Hematopoietic multipotent progenitor cell treated with erythropoietin and hydrocortisone succinate and interleukin-3 and kit ligand, for 4 days (in vitro differentiated cells): ENCODE measurements at places on chromosomes 5 and 9.

GRCh38 chr5:91194824-91195381, 188.2 kb downstream of the ARRDC3 start:
- no peak for DNase-seq

DNA sequence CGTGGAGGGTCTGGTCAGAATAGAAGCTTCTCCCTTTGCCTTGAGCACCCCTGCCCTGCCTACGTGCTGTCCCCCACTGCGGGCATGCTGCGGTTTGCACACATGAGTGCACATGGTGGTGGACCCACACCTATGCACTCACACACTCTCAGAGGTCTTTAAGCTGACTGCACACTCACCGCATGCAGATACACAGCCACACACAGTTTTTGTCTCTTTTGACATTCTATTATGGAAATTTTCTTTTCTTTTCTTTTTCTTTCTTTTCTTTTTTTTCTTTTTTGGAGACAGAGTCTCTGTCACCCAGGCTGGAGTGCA, 584 bp upstream of the ARID3C start:
- DNase-seq: no peak

- DNase-seq: no peak
Observed at GRCh38 chr5:40080191-40080590, 599.5 kb upstream of the PTGER4 start.

DNA sequence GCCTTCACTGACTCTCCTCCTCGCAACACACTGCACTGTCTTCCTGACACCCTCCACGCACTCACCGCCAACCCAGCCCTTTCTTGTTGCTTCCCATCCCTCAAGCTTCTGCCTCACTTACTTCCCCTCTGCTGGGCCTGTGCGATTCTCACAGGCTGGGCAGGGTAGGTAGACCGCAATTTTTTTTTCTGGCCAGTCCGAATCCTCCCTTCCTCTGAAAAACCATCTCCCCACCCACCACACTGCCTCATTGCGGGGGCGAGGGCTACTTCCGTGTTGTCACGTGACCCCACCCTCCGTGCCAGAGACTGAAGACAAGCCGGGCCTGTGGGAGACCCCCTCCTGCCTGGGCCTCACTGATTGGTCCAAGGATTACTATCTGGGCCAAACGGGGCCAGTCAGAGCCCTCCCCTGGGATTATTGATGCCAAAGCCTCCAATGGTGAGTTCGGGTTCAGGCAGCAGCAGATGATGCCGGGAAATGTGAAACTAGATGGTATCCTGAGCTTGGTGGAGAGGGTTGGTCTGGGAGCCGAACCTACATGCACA, 73.1 kb downstream of the STK10 start:
- peak; percentile 99 for DNase-seq

DNA sequence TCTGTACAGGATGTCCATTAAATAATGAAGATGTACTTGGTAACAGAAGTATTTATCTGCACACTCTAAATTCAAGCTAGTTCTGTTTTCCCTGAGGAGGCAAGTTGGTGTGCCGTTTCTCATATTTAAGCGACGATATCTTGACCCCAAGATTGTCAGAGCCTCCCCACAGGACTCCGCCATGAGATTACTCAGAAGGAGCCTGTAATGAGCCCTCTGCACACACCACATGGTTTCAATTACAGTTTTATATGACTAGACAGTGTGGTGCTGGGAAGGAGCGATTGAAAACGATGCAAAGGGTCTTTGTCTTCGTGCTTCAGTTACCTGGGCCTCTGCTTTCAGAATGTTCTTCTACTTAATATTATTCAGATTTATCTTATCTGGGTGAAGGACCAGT, 840.4 kb upstream of the WWC1 start:
- DNase-seq: no peak

DNA sequence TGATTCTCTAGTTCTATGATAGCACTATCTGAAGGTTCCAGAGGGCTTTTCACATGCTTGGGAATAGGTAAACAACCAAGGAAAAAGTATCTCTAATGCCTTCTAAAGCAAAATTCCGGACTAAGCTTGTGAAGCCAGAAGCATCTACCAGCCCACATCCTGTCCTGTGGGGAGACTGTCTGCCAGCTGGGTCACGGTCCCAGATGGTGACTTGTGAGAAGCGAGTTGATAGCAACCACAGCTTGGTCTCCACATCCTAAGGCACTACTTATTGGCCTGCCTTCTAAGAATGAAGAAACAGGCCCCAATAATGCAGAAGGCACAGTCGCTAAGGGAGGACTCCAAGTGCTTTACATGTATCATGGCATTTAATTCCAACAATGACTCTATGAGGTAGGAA, 184.1 kb upstream of the ADRA1B start:
- peak; percentile 89 for DNase-seq

DNA sequence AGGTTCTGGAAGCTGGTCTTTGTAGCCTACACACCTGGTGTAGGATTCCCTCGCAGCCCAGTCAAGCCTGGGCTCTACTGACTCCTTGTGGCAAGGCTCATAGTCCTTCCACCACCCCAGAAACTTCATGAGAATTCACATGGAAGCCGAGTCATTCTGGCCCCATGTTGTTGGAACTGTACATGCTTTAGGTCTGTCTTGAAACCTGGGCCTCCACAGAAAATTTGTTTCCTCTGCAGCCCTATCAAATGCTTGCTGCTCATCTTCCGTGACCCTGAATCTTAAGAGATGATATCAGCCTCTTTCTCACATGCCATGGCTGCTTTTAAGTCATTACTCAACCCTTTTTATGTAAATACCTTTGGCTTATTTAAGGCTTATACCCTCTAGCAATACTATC, 113.4 kb upstream of the GRHPR start:
- DNase-seq: peak; percentile 33

DNA sequence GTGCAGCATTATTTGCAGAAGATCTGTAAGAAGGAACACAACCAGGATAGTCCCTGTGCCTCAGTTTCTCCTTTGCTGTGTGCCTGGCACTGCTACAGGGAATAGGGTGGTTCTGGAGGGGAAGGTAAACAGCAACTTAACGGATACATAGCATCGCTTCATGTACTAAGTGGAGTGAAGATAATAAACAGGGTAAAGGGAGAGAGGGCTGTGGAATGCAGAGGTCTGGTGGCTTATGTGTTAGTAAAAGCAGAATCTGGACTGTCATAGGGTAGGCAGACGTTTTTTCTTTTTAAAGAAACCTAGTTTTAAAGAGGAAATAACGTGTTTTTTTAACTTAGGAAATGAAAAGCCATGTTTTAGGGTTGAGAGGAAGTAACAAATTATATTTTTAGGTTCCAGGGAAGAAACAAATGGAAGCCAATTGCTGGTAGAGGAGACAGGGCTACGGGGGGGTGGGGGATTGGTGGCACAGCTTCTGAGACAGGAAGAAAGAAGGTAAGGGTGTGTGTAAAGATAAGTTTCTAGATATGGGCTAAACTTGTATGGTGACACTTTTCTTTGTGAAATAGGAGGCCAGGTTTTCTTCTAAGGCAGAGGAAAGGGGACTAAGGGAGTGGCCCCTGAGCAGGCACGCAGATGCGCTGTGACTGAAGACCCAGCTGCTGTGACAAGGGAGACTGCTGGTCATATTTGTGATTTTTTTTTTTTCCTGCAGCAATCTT, 1.3 kb downstream of the GNG10 start:
- peak; percentile 49 for DNase-seq

DNA sequence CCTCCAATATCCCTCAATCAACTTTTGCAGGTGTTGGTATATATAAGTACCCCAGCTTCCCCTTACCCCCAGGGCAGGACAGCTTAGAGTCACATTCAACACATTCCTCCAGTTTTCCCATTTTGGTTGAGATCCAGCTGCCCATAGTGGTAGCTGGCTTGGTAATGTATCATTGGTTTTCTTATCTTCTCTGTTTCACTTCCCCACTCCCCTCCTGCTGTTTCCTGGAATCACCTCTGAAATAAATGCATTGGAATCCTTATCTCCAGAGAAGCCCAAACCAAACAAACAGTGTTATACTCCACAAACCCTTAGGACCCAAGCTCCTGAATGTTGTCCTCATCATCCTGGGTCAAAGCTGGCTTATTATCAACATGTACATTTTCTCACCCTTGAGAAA, 184.8 kb downstream of the TMEM38B start:
- DNase-seq: no peak
